ENCODE measurements at places on chromosomes 11 and 22. TPM values are rescaled to one million over a fixed set of nuclear protein-coding genes. Genes with fewer than 3 reads are reported as not detected.

DNA sequence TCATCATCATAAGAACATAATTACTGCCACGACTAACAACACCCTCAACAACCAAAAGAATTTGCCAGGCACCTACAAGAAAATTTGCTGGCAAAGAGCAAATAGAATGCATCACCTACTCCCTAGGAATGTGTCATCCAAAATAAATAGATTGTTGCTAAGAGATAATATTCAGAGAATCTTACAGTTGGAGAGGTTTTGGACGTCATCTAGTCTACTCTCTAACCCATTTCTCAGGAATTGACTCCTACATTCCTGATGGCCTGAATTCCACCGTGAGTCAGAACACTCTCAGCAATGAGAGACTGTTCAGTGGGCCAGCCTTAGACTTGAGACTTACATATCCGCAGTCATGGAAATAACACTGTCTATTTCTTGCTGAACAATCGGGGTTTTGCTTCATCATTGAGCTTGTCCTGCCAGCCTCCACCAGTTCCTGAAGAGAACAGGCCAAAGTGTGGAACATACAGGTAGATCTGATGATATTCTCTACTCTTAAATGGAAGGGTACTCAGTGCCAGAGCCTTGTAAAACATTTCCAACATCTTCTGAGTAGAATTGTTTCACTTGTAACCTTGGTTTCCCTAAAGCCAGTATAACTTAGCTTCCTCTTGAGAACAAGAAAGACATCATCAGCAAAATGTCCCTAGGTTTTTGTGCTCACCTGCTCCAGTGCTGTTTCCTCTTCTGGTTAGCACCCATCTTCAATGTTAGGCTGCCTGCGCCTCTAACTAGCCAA is 8.3 kb downstream of the KIRREL3 start:
- DNase-seq, result no peak

DNA sequence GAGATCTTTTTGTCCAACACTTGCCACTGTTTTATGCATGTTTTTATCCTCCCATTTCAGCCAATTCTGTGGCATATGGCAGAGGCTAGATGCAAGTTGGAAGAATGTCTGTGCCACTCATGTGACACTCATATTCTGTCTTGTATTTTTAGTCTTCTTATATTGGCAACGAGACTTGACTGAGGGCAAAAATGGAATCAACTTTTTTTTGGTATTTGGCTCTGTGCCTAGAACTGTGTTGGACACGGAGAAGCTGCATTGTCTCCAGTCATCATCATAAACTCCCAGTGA is 1.7 kb upstream of the FZD4 start:
- no peak for DNase-seq

DNA sequence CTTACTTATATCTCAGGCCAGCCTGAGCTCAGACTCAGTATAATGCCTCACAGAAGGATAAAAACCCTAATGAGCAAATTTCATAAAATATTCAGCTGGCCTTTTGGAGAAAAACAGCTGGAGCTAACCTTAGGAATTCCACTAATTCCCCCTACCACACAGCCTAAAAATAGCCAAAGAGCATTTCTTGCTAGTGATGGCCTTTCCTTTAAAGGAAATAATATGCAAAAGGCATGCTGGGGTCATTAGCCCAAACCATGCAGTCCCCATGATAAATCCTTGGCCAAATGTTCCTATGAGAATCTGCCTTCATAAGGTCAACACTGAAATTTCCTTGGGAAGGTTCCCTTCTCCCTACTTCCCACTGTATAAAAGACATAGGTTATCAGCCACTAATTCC is 38.2 kb downstream of the SYTL2 start:
- no peak for DNase-seq

- DNase-seq, result no peak
Measured at GRCh38 chr11:77188633-77189491, 60.8 kb downstream of the MYO7A start.

DNA sequence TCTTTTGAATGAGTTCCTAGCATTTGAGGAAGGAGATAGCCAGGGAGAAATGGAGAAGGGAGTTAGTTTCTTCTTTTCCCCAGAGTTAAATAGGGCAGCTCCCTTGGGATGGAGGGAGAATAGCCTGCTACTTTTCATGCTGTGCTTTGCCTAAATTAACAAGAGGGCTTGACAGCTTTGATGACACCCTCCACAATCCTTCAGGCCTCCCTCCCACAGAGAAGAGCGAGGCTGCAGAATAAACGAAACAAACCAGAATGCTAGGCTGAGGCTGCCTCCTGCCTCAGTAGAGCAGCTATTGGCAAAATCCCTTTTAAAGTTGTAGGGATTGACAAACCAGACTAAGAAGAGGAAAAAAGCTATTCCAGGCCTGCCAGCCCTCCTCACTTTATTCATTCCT is 94.6 kb downstream of the C11orf58 start:
- no peak for DNase-seq

DNA sequence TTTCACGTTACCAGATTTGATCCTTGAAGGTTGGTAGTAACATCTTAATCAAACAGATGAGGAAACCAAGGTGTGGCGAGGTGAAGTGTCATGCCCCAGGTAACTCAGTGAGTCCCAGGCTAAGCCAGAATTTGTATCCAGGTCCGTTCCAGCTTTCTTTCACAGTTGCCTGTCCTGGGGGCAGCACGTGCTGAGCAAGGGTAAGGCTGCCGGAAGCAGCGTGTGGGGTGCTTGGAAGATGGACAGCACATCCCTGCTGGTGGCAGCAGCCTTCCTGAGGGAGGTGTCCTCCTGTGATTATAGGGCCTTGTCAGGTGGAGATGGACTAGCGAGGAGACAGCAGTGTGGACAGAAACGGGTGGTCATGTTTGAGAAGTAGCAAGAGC is 50.9 kb downstream of the TRIOBP start:
- DNase-seq, result no peak

- no peak for DNase-seq
Measured at GRCh38 chr11:28476864-28477263, 368.7 kb downstream of the METTL15 start.

- DNase-seq, result no peak
Measured at GRCh38 chr11:102135256-102135655, 25.0 kb downstream of the YAP1 start.

DNA sequence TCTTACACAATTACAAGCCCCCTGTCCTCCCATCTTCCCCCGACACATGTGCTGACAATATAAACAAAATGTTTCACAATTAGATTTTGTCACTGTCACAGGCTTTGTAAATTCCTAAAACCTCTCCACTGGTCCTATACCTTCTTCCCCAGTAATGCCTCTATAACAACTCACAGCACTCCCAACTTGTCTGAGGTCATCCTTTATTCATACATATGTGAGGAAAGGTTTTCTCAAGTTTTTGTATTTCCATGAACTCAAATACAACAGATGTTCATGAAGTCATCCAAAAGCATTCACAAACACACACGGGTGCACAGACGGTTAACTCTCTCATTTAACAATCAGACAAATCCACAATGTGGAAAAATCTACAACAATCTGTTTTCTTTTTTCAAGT is 1.9 kb downstream of the OR52H1 start:
- DNase-seq, result no peak

DNA sequence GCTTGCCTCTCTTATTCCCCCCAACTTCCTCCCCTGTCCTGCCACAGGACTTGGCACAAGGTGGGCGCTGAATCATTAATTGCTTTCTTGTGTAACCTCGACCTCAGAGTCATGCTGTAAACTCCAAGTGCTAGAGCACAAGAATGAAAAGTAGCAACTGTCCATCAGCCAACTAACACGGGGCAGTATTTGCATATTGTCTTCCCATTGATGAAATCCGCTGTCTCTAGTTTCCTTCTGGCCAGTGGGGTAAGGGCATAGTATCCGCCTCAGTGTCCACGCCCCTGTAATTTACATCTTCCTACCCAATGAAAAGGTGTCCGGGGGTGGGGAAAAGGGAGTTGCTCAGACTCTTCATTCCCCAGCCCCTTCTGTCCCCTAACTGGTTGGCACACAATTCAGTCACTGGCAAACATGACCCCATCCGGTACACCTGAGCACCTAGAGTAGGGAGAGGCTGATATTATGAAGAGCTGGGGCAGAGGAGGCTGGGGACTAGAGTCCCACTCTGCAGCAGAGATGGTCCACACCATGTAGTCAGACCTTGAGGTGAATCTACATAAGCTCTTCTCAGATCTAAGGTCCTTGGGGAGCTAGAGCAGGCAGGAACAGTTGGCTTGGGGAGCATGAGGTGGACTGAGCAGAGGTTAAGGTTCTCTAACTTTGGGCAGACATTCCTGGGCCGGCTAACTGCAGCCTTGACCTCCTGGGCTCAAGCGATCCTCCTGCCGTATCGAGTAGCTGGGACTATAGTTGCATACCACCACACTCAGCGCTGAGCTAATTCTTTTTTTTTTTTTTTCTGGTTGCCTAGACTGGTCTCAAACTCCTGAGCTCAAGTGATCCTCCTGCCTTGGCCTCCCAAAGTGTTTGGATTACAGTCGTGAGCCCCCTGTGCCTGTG is 6.8 kb upstream of the GGA1 start:
- no peak for DNase-seq

- DNase-seq, result no peak
Measured at GRCh38 chr11:61151545-61152252, 9.5 kb downstream of the VPS37C start.

GRCh38 chr22:46009730-46010129 is 32.8 kb upstream of the WNT7B start:
- DNase-seq, result no peak

DNA sequence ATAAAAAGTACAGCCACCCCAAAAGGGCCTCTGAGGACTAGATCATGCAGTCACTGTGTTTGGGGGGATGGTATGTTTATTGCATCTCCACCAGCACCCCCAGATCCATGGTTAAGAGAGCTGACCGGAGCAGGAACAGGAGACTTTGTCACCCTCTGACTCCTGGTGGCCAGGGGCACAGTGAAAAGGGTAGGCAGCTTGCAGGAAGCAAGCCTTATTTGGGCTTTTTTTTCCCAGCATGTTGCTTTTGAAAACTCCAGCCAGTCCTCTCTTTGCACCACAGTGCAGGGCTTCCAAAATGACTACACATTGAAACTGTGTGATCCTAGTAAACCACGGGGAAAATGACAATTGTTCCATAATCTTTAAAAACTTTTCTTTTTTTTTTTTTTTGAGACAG is 20.6 kb downstream of the PRR5 start:
- DNase-seq, result no peak

- DNase-seq, result no peak
Measured at GRCh38 chr22:27718186-27719035, 83.1 kb downstream of the MN1 start.

GRCh38 chr11:122179961-122180834 is 64.2 kb upstream of the BLID start:
- no peak for DNase-seq

DNA sequence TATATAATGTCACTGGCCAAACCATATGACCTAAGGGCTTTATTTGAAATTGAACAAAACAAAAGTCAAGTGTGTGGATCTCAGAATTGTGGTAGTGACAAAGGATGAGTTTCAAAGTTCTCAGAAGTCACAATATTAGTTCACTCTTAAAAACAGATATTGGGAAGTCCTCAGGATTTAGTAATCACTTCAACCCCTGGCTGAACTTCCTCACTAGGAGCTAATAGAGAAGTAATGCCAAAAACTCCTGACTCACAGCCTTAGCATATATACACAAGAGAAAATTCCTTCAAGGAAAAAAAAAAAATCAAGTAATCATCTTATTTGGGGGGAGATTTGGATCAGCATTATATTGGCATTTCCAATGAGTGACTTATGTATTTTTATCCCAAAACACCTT is 75.6 kb upstream of the APOA1 start:
- DNase-seq, result no peak

DNA sequence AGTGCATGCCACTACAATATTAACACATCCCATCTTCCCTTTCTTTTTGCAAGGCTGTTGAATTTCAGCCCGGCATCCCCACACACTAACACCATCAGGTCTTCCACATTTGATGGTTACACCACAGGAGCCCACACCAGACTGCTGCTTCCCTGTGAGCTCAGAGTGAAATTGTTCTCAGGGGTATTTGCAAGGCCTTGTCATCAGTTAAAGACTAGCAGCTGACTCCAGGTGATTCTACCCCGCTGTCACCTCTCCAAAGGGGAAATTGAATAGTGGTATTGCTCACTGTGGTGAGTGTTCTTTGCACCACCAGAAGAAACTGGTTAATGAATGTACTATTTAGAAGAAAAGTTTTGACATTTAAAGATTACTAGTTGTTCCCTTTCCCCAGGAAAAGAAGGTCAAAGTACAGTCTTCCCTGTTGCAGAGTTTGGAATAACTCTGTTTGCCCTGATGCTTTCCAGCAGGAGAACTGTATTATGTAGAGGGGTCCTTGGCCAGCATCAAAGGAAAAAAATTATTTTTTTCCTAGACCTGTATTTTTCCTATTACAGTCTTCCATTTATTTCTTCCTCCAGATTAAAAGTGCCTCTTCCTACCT is 41.9 kb downstream of the BID start:
- no peak for DNase-seq

DNA sequence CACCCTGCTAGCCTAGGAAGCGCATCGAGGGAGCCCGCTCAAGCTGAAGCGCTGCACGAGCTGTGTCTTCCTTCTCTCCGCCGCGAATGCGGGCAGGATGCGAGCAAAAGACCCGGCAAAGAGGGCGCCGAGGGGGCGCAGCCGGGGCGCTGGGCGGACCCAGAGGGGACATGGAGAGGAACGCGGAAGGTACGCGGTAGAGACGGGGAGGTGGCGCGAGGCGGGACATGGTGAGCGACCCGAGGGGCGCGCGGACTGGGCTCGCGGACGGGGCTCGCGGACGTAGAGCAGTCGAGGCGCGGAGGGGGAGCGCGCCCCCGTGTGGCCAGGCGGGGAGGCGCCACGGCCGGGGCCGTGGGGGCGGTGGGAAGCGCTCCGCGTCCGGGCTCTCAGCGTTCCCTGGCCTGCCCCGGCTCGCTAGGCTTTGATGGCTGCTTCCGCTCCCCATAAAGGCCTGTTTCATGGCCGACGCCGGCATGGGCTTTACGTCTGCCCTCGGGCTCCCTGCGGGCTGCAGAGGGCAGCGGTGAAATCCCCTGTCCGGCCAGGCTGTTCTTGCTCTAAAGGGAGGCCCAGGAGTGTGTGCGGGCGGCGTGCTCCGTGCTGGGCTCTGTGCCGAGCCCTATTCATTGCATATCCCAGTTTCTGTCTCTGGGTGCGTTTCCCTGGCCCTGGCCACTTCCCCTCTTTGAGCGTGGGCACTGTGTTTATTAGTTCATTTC is 31.2 kb upstream of the TRIM29 start:
- peak; percentile 38 for DNase-seq

The GAL gene
- total RNA-seq, result not detected

The THRSP gene
- total RNA-seq, result not detected

The PTGDR2 gene
- total RNA-seq, result 3.6 TPM

The OR8D4 gene
- not detected for total RNA-seq

The LIF gene
- total RNA-seq, result 0.26 TPM

The SHISA8 gene
- total RNA-seq, result not detected

The MIAT gene
- 260 TPM for total RNA-seq

All from CD4-positive, alpha-beta memory T cell (primary cell).